ENCODE measurements at places on chromosomes 1 and 21. TPM values are rescaled to one million over a fixed set of nuclear protein-coding genes. Genes with fewer than 3 reads are reported as not detected.

DNA sequence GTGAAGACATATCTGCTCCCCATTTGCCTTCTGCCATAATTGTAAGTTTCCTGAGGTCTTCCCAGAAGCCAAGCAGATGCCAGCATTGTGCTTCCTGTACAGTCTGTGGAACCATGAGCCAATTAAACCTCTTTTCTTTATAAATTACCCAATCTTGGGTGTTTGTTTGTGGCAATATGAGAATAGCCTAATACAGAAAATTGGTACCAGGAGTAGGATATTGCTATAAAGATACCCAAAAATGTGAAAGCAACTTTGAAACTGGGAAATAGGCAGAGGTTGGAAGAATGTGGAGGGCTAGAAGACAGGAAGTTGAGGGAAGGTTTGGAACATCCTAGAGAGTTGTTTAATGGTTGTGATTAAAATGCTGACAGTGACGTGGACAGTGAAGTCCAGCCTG is 90.8 kb downstream of the HHIPL2 start:
- no peak for DNase-seq

DNA sequence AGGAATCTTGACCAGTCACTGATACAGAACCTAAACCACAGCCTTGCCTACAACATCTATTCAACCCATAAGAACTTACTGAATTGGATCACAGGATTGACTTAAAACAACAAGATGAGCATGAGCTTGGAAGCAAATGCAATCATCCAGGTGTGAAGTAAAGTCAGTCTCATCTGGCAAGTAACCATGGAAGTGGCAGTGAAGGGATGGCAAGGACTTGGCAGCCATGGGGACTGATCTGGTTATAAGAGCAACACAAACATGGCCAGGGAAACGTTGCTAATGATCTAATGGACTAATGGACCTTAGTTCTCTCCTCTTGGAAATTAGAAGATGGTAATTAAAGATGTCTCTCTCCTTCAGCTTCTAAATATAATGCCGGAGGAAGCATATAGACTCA is 133.1 kb downstream of the VAV3 start:
- no peak for DNase-seq

DNA sequence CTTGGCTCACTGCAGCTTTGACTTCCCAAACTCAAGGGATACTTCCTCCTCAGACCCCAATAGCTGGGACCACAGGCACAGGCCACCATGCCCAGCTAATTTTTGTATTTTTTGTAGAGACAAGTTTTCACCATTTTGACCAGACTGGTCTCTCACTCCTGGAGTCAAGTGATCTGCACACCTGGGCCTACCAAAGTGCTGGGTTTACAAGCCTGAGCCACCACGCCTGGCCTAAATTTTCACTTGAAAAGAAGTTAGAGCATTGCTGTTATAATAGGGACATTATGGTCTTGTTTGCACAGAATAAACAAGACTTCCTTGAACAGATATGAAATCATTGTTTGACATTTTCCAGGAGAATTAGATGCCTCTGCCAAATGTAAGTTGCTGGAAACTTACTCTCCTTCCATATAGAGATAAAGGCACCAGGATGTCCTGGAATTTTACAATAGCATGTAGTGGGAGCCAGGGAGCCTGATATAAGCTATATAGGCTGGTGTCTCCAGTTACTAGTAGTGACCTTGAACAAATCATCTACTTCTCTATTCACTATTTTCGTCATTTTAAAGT is 16.9 kb downstream of the SLC35A3 start:
- no peak for DNase-seq

The MMEL1 gene
- polyA plus RNA-seq, result 20.5 TPM

The ADCY10 gene
- not detected for polyA plus RNA-seq

The CELA3B gene
- polyA plus RNA-seq, result not detected

Data from naive thymus-derived CD4-positive, alpha-beta T cell (primary cell).